CD14-positive monocyte (primary cell): ENCODE measurements at places on chromosomes 3 and 15.

- no peak for DNase-seq
Measured at GRCh38 chr3:148974726-148975125, 16.6 kb upstream of the GYG1 start.

GRCh38 chr3:135238871-135239614 lies 444.0 kb downstream of the EPHB1 start:
- no peak for DNase-seq

- DNase-seq: no peak
Measured at GRCh38 chr3:161576714-161577510, 80.3 kb downstream of the OTOL1 start.

- no peak for DNase-seq
Measured at GRCh38 chr3:15174953-15175352, 31.1 kb upstream of the CAPN7 start.

GRCh38 chr3:124839896-124840295 lies 47.3 kb downstream of the ITGB5 start:
- DNase-seq: no peak

DNA sequence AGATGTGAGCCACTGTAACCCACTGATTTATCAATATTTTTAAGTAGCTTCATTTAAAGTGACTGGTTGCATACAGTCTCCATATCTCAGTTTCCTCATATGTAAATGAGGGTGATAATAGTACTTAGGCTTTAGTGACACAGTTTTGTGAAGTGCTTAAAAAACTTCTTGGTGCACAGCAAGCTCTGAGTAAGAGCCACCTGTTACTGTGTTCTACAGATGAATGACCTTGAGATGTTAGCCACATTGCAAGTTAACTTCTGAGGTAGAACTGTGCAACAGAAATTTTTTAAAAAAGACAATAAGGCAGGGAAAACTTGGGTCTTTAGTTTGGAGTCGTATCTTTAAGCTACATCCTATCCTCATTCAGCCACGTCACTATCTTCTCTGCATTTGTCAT lies 43.1 kb downstream of the PCCB start:
- no peak for DNase-seq

DNA sequence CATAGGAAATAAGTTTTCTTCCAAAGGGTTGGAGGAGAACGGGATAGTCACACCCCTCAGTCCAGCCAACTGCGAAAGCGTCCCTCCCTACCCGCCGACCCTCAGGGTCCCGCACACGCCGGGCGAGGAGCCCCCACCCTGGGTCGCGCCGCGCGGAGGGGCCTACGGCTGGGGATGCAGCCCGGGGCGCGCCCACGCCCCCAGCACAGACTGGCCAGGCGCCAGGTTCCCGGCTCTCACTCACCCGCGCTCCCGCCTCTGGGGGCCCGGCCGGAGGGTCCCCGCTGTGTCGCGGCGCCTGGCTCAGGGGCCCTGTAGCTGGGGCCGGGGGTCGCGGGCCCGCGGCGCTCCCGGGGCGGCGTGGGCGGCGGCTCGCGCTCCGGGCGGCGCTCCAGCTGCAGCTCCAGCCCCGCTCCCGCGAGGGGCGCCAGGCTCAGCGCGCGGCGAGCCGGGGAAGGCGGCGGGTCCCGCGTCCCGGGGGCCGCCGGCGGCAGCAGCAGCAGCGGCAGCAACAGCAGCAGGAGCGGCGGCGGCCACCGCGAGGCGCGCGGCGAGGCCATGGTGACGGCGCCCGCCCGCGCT lies 375 bp downstream of the HEG1 start:
- no peak for DNase-seq

GRCh38 chr3:160127308-160127707 lies 97.9 kb upstream of the C3orf80 start:
- DNase-seq: no peak

DNA sequence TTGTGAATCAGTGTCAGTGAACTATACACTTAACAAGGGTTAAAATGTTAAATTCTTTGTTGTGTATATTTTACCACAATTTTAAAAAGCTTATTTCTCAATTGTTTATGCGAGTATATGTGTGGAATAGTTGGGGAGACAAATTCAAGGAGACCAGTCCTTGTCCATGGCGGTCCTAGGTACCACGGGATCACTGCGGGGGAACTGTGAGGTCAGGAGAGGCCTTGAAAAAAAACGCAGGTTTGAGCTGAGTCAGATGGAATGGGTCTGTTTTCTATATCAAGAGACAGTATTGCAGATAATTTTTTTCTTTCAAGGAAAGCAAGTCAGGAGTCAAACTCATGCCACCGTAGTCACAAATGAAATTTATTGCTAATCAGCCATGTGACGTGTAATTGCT lies 18.5 kb downstream of the IGF1R start:
- no peak for DNase-seq

DNA sequence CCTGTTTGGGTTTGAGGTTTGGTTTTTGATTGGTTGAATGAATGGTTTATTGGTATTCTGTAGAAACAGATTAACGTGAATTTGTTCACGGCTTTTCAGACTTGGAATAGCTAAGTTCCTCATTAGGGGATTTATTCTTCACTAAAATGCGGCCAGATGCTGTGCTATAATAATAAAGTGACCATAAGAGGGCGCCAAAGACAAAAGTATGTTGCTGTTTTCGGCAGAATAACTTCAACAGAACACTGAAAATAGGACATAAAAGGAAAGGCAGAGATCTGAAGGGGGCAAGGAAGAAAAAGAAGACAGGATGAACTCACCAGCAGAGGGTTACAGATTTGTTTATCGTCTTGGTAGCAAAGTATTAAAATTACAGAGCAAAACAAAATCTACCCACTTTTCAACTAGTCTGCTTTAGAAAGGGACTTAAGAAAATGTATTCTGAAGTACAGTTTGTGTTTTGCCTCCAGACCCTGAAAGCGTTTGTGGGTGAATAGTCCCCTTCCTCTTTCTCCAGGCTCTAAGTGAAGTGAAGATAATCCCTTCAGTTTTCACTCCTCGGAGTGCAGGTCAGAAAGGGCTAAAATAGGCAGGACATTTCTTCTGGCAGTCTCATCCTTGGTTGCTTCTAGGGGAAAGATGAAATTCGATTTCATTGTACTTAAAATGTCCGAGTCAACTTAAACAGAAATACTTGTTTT lies 147.6 kb downstream of the IL20RB start:
- peak; percentile 29 for DNase-seq

DNA sequence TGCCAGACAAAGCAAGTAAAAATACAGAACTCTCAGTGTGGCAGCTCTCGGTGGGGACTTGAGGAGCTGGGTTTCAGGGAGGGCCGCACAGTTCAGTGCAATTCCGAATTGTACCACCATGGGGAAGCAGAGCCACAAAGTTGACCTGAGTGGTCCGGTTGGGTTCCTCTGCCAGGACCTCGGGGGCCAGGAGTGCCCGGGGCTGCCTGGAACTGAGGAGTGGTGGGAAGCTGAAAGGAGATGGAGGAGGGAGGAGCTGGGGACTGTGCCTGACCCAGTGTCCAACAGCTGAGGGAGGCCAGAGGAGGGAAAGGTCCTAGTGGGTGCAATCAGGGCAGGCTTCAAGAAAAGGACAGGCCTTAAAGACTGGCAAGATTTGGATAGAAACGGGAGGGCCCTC lies 32.2 kb upstream of the TRH start:
- peak; percentile 75 for DNase-seq

DNA sequence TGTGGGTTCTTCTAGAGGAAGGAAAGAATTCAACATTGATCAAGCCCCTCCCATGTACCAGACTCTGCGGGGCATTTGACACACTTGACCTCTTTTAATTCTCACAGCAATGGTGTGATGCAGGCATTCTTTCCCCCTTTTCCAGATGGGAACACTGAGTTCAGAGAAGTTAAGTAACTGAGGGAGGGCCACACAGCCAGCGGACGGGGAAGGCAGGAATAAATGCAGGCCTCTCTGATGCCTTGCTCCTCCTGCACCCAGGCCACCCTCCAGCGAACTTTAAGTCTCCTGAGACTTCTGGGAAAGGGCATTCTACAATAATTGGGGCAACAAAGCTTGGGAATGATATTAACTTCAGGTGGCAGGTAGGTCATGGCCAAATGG lies 227.4 kb downstream of the UACA start:
- no peak for DNase-seq

DNA sequence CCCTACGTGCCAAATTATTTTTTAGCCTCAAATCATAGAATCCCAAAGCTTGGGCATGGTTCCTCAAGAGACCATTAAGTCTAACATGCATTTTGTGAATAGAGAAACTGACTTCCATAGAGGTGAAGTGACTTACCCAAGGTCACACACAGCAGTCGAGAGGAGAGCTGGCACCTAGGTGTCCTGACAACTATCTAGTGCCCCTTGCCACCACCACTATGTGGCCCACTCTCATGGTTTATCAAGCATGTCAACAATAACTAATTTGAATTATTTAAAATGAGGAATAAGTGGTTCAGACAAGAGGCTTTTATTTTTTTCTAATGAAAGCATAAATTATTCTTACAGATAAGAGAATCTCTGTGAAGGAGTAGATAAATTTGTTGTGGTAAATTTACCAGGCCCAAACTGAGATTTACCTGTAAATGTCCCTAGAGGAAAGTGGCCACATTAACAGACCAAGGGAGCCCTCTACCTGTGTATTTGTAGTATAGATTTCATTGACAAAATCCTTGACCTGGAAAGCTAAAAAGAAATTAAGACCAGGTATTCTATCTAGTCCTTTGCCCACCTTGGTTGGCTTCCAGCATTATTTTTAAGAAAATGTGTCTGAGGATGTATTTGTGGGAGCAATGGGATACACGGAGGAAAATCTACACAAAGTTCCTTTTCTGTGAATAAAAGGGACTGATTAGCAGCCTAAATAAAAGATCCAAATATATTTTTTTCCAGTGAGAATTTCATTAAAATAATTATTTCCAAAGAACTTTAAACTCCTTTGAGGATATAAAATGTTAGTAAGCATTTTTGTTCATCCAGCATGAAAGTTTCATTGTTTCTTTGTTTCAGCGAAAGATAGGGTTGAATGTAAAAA lies 49.1 kb downstream of the IQCH start:
- DNase-seq: peak; percentile 25

DNA sequence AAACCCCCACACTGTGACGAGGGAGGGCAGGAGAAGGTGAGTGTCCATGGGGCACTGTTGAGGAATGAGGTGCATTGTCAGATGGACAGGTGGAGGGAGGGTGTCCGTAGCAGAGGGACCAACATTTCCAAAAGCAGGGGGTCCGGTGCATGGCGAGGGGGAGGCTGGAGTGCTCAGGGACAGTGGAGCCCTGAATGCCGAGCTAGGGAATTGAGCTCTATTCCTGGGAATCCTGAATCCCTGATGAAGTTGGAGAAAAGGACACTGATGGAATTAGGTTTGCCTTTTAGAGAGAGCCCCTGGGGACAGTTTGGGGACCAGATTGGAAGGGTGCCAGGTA lies 7.9 kb upstream of the ANPEP start:
- no peak for DNase-seq

GRCh38 chr15:63895194-63895593 lies 61.4 kb upstream of the HERC1 start:
- DNase-seq: no peak

- no peak for DNase-seq
Measured at GRCh38 chr3:16179771-16180736, 5.6 kb downstream of the GALNT15 start.

DNA sequence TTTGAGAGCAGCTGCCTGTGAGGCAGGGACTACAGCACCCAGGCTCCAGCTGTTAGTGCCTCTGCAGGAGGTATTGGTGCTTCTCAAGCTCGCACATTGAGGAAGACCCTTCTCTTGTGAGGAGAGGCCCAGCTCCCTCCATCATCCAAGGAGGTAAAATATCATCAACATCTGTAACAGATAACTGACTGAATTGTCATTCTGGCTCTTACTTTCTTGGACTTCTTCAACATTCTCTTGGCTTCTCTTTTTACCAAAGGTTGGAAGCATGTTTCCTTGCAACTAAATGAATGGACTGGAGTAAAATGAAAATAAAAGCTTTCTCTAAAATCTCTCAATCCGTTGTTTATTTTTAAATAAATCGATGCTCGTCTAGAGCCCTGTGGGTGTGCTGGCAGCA lies 53.1 kb upstream of the PXYLP1 start:
- DNase-seq: no peak

DNA sequence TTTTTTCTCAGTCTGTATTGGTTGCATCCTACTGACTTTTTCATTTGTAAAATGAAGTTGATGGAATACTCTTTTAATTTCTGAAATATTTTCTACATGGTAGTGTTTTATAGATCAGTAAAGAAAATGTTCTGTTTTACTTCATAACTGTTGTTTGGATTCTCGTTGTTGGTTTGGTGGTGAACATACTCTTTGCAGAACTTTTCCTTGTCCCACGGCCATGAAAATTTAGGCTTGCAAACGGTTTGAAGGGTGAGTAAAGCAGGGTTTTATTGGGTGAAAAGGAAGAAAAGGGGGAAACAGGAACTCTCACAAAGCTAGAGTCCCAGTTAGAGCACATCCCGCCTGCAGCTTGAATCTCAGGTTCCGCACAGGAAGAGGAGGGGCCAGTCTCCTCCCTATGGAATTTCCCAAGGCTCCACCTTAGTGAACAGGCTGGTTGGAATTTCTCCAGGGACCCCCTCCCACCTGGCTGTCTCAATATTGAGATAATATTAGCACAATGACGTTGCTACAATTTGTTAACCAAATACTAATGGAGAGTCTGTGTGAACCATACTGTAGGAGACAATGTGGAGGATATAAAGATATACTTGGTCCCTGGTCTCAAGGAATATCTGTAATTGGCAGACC lies 5.6 kb downstream of the PDCD6IP start:
- no peak for DNase-seq

GRCh38 chr3:65905771-65906170 lies 132.9 kb downstream of the MAGI1 start:
- no peak for DNase-seq

GRCh38 chr3:50617911-50618481 lies 1.0 kb downstream of the MAPKAPK3 start:
- DNase-seq: no peak

DNA sequence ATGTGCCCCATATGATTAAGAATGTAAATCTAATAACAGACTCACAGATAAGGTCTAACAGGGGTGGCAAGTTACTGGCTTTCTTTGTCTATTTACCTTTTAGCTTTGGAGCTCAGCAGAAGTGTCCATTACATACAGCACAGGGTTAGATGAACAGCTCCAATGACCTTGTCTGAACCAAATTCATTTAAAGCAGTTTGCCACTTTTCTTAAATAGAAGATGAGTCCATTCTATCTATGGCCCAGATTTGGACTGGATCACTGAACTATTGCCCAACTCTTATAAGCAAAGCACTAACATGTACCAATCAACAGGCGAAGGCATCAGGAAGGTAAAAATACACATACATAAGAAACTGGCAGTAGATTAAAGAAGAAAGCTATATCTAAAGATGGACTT lies 214.4 kb downstream of the TIGIT start:
- DNase-seq: no peak

- DNase-seq: no peak
Measured at GRCh38 chr3:50930371-50931208, 255.9 kb downstream of the DOCK3 start.
